ENCODE measurements at places on chromosomes 16 and 17.
A peak's percentile ranks its signal among the peaks of the same experiment; 100 is the strongest.

DNA sequence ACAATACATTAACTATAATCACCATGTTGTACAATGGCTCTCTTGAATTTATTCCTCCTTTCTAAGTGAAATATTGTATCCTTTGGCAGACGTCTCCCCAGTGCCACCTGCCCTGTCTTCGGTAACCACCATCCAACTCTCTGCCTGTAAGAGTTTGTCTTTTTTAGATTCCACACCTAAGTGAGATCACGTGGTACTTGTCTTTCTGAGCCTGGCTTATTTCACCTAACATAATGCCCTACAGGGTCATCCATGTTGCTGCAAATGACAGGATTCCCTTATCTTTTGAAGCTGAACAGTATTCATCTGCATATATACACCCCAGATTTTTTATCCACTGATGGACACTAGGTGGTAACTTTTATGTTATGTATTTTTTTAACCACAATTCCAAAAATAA, 24.2 kb downstream of the ORC6 start:
- no peak for DNase-seq

GRCh38 chr16:59878479-59878878, 1144.4 kb upstream of the GOT2 start:
- no peak for DNase-seq

DNA sequence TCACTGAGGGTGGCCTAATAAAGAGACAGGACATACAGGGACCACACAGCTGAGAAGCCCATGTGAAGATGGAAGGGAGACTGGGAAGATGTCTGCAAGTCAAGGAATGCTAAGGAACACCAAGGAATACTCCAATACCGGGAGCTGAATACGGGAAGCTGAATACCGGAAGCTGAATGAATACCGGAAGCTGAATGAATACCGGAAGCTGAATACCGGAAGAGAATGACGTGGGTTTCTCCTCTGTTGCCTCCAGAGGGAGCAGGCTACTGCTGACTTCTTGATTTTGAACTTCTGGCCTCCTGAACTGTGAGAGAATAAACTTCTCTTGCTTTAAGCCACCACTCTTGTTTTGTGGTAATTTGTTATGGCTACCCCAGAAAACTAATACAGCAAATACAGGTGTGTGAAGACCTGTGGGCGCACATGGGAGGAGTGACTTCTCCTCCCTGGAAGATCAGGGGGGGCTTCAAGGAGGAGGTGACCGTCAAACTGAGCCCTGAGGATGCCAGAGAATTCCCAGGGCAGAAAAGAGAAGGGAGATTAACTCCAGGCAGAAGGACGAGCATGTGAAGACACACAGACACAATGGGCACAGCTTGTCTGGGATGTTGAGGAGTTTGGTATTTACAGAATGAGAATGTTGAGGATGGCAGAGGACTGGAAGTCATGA, 259.9 kb downstream of the IRF8 start:
- DNase-seq, result no peak

DNA sequence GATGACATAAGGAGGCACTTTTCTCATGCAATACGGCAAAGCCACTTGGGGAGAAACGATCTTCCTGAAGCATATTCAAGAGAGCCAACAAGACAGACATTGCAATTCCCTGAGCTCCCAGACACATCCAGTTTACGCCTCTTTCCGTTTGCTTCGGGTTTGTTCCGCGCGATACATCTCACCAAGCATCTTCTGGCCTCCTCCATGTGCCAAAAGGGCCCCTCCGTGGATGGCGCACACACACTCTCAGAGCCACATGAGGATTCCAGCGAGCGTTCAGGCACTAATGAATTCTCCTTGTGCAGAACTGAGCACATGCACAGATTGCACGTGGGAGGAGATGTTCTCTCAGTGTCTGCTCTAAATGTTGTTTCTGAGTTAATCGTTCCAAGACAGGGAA, 146.7 kb upstream of the SHISA6 start:
- no peak for DNase-seq

GRCh38 chr17:12995896-12996295, 21.9 kb downstream of the ELAC2 start:
- DNase-seq, result no peak

DNA sequence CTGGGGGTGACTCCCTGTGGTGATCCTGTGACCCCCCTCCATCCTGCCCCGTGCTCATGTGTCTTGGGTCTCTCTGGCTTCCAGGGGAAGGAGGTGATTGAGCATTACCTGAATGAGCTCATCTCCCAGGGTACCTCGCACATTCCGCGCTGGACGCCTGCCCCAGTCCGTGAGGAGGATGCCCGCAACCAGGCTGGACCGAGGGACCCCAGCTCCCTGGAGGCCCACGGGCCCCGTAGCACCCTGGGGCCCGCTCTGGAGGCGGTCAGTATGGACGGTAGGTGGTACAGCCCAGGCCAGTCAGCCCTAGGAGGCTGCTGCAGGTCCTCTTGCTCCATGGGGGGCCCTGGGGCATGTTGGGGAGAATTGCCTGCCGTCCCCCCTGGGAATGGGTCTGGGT, 33.6 kb downstream of the SEC14L5 start:
- no peak for DNase-seq

DNA sequence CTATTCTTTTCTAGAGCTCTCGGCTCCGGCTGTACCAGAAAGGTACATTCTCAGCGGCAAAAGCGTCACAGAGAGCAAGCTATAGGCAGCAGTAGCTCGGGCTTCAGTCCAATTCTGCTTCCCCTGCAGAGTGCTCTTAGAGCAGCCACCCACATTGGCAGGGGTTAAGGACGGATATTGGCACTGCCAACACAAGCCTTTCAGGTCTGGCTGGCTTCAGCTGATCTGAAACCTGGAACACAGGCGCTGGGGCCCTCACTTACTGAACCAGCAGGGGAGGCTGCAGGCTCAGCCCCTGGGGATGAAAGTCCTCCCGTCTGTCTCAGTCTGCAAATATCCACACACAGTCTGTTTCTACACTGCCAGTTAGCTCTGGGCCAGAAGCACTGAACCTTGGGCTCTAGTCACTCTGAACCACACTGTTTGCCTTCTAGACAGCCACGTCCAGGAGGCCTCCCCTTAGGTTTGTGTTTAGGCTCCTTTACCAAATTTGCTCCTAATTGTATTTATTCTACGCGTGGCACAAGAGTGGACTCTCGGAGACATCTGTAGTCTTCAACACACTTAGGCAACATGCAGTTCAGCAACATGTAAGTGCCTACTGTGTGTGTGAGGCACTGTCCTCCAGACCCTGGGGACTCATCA, 40.1 kb downstream of the HIC1 start:
- DNase-seq, result no peak

GRCh38 chr16:66886321-66886720, 6.0 kb downstream of the PDP2 start:
- no peak for DNase-seq

GRCh38 chr17:19341641-19342610, 20.6 kb downstream of the B9D1 start:
- no peak for DNase-seq

DNA sequence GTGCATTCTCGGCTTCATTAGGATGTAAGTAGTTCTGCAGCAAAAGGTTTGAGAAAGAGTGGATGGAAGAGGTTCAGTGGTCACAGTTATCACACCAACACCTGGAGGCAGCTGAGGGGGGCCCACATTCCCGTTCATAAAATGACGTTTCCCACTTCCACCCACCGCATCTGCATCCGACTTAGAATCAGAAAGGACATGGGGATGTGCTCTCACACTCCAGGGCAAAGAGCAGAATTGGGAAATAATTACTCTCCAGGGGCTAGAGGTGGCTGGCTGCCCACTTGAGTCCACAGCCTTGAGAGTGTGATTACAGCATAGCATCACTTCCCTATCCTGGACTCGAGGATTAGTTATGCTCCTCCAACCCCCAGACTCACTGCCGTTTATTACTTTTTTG, 122.0 kb downstream of the CPPED1 start:
- DNase-seq, result no peak

- no peak for DNase-seq
Measured at GRCh38 chr17:40281663-40282062, 6.0 kb upstream of the CDC6 start.

DNA sequence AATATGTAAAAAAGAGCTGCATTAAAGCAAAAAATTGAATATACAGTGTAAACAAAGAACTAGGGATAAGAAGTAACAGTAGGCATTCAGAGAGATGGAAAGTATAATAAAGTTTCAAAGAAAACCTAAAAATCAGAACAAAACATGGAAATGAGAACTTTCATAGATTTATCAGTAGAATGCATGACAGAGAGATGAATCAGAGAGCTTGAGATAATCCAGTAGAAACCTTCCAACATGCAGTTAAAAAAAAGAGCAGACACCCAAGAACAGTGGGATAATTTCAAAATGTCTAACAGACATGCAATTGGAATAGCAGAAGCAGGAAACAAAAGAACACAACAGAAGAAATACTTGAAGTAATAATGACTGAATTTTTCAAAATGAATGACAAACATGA, 1384.2 kb downstream of the CDH11 start:
- no peak for DNase-seq

GRCh38 chr16:31134091-31134571, 1.4 kb downstream of the PRSS8 start:
- DNase-seq, result peak; percentile 19

DNA sequence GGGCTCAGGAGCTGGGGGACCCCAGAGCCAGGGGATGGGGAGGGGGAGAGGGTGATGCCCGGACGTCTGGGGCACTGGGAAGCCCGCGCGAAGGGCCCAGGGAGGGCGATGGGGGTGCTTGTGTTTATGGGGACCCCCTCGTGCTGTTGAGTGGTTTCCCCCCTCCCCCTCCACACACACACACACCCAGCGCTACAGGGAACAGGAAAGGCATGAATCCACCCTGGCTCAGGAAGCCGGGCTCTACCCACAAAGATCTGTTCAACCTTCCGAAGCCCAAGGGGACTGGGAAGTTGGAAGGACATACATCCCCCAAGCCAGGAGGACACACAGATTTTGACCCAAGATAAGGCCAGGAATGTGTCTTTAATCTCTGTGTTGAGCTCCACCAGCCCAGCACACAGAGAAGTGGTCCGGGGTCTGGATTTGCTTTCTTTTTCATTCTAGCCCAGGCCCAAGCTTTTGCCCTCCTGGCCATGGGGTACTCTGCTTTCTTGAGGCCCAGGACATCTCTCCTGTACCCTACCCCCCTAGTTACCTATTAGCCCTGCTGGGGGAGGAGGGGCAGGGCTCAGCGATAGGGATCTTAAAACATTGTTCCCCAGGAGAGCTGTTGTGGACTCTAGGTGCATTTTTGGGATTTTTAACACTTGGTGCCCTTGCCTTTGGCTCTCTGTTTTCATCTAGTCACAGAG, 1.2 kb downstream of the UBALD2 start:
- no peak for DNase-seq

GRCh38 chr16:85903559-85903958, 4.6 kb downstream of the IRF8 start:
- no peak for DNase-seq

GRCh38 chr16:30561089-30561816, 3.1 kb upstream of the ZNF764 start:
- no peak for DNase-seq

GRCh38 chr17:75317671-75318070, 28.4 kb upstream of the SLC25A19 start:
- peak; percentile 63 for DNase-seq

GRCh38 chr17:47239967-47240651, 13.5 kb upstream of the ITGB3 start:
- DNase-seq, result peak; percentile 32

- no peak for DNase-seq
Measured at GRCh38 chr16:2190659-2191445, 5.6 kb downstream of the CASKIN1 start.

GRCh38 chr16:13554005-13554404, 365.9 kb upstream of the ERCC4 start:
- DNase-seq, result no peak

DNA sequence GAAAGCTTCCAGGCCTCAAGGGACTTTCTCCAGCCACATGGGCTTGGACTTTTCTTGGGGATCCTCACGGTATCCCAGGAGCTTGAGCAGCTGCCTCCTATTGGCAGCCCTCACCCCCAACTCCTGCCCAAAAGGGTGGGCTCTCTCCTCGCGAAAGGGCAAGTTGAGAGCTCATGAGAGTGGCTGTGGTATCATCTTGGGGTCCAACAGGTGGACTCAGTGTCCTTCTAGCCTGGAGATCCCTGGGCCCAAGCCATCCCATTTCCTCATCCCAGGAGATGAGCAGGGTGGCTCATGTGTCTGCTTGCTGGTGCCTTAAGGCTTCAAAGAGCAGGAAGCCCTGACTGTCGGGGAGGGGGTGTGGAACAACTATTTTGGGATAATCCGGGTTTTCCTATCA, 17.7 kb downstream of the TBX4 start:
- no peak for DNase-seq

DNA sequence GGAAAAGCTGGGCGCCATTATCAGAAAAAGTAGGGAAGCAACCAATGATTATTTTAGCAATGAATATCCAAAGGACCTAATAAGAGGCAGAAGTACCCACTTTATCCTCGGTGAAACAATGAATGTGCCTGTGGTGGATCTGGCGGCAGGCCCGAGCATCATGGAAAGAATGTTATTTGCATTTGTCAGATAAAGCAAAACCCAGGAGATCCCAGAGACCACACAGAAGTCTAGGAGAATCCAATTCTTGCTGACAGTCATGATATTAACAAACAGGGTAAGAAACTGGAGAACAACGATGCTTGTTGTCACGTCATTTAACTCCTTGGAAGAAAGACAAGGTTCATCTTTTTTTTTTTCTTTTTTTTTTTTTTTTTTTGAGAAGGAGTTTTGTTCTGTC, 12.0 kb upstream of the TNRC6A start:
- DNase-seq, result no peak

Measured in COR-L47 (cell line).